ENCODE measurements at places on chromosomes 1 and 21.

DNA sequence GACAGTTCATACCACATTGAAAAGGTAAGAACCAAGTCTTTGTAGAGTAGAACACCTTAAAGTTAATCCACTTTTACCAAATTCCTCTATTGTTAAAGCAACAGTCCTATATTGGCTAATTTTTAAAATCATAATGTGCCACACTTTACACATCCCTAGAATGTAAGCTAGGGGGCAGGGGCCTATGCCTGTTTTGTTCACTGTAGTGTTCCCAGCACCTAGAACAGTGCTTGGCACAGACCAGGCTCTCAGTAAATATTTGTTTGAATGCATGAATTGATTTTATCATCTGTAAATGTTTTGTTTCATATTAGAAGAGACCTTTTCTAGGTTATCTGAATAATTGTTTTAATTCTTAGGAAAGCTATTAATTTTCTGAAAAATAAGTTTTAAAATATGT, 9.1 kb downstream of the SMAP2 start:
- DNase-seq, result no peak

DNA sequence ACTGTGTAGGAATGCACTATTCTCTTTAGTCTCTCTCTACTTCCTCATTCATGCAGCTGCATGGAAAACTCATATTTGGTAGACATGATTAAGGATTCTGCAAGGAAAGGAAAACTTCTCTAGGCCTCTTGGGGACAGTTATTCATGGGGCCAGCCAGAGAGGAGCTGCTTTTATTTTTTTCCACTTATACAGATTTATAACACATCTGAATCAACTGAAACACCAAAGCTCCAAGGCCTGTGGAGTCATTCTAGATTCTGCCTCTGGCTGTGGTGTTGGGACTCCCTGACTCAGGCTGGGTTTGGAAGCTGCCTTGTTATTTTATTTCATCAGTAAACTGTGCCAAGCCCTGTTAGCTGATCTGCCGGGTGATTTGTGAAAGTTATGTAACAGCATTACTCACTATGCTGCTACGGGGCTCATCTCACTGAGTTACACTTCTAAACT, 83.9 kb upstream of the EDEM3 start:
- DNase-seq, result no peak

DNA sequence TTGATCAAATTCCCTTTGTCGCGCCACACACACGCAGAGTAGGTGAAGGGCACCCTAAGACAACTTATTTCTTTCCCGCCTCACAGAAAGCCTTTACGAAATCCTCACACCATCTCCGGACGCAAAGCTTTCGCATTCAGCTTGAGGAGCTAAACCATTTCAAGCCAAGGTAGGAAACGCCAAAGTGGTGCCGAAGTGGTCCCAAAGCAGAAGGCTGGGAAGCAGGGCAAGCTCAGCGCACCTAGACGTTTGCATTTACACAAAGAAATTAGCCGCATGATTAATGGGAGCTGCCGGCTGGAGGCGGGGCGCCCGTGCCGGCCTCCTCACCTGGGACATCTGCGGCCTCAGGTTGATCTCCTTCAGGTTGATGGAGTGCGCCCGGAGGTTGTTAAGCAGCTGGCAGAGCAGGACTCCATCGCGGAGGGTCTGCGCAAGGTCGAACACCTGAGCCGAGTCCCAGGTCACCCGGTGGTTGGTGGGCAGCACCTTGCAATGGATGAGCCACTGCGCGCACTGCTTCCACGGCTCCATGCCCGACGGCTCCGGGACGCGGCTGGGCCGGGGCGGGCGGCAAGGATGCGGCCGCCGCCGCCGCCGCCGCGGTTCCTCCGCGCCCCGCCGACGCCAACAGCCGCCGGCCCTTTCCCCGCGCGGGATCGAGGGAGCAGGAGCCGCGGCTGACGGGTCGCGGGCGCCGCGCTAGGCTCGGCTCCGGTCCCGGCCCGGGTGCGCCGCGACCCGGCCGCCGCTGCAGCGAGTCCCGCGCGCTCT, 457 bp downstream of the VAV3 start:
- DNase-seq, result peak; percentile 65

GRCh38 chr1:202011994-202012393, 1.6 kb downstream of the ELF3 start:
- DNase-seq, result no peak

- no peak for DNase-seq
Measured at GRCh38 chr1:41381692-41382479, 20.7 kb downstream of the FOXO6 start.

DNA sequence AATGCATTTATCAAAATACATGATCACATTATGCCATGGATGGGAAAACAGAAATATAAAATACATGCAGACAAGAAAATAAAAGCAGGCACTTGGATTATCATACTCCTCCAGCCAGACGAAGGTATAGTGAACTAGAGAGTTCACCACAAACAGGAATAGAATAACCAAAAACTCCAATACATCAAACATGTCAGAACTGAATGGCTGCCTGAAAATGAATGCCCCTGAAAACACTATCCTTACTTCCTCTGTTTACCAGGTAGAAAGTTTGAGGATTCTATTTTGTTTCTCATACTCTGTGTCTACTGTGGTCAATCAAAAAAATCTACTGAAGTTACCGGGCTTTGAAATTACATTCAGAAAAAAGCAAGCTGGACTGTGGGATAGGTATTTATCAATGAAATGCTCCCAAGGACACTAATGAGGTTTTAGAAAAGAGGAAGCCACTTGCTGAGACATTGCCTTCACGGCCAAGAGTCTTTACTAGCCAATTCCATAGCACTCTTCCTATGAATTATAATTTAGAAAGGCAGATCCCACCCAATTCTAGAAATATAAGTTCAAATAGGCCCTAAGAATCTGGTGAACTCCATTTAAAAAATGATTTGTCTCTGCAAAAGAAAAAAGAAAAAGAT, 197.7 kb downstream of the SMYD3 start:
- no peak for DNase-seq

DNA sequence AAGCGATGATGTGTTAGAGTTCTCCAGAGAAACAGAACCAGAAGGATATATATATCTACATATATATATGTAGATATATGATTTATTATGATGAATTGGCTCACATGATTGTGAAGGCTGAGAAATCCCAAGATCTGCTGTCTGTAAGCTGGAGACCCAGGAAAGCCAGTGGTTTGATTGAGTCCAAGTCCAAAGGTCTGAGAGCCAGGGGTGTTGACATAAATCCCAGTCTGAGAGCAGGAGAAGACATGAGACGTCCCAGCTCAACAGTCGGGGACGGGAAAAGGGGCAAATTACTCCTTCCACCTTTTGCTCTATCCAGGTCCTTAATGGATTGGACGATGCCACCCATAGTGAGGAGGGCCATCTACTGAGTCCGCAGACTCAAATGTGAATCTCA, 126.6 kb downstream of the PRDM2 start:
- no peak for DNase-seq

DNA sequence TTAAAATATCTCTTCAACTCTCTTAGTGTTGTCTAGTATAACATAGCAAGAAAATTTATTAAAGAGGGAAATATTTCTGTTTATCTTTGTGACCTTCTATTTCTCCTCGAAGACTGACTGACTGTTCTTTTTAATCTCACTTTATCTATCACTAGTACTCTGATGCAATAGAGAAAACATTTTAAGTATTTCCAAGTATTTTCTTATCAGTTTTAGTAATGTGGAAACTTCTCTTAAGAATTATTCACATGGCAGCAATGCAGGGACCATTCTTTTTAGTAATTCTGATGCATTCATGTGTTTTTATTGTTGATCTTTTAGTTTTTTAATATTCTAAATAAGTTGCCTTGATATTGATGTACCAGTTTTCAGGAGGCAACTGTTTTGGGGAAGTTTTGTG, 115.7 kb downstream of the NEK7 start:
- no peak for DNase-seq

DNA sequence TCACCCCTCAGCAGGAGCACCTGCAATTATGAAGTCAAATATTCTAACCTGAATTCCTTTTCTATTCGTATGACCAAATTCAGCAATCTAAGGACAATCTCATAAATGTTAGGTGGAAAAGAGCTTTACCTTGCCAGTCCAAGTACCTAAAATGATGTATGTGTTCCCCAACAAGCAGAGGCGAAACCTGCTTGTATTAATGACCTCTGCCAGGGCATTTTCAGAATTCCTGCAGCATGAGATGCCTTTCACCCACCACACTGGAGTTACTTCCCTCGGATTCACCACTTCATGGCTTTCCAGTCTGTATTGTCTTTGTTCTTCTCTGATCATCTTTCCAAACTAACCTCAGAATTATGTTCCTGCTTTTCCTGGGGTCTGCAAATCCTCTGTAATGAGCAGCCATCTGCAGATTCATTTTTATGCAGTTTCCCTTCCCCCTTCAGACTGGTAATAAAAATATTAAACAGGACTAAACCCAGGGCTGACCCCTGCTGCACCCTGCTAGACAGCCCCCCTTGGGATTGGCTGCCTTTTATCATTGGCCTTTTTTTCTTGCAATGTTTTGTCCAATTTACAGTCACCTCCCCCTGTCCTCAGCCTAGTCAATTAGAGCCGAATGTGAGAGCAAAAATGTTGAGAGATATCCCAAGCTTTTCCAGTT, 26.6 kb upstream of the CASQ2 start:
- DNase-seq, result no peak

GRCh38 chr1:76933847-76934815, 66.9 kb downstream of the ST6GALNAC5 start:
- DNase-seq, result peak; percentile 54

All from ELF-1 (cell line).